ENCODE measurements at places on chromosomes 1 and 21.

GRCh38 chr1:109105881-109106280, 8.0 kb upstream of the ELAPOR1 start:
- DNase-seq = no peak

DNA sequence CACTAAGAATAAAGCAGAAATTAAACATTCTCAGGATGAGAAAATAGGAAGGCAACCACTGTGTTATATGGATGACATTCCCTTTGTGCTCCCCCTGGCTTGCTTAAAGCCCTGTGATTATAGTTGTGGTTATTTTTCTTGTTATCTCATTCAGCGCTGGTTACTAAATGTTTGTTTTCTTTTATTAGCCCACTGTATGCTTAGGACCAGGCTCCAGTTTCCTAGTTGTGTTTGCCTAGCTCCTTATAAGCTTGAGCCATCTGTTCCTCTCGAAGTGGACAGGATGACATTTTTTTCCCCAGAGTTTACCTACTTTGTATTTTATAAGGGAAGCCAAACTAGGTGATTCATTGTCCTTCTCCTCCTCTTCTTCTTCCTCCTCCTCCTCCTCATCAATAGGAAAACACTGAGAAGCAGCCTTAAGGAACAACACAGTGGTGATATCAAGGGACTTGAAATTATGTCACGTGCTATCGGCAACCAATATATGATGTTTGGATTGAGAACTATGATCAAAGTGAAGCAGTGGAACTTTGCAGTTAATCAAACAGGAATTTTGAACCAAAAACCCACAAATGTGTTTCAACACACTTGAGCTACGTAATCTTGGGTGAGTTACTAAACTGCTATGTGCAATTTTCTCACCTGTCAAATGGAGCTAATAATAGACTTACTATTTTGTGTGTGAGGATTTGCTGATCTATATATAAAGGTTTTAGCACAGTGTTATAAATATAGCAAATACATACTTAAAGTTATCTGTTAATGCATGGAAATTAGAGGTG, 35.1 kb upstream of the RGS7 start:
- DNase-seq = no peak

- no peak for DNase-seq
These were observed 477 bp downstream of the ICMT start for GRCh38 chr1:6235296-6235677.

GRCh38 chr1:98427664-98428063, 233.9 kb upstream of the SNX7 start:
- no peak for DNase-seq

- DNase-seq = no peak
These were observed 206.3 kb downstream of the COL11A1 start for GRCh38 chr1:102901996-102902395.

DNA sequence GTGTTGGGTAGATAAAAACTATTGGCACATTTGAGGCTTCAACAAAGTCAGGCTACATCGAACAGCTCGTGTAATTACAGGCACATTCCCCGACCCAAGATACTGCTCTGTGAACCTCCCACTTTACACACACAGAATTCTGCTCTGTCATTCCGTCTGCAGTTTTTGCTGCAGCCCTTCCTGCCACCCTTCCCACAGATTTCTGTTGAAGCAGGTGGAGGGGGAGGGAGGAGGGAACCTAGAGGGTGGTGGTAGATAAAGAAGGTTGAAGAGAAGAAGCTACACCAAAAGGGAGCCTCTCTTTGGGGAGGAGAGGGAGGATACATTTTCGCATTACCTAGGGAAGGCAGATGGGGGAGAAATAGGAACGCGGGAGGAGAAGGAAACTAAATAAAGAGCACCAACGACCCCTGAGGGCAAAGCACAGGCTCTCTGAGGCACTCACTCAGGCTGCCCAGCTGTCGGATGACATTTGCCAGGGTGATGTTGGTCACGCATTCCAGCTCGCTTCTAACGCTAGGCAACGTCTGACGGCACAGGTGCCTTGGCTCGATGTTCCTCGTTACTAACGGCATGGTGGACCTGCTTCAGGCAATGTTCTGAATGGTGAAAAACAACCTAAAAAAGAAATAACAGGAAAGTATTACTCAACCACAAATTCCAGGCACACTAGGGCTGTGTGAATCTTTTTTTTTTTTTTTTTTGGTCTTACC, 36.0 kb downstream of the GPR3 start:
- DNase-seq = no peak

- no peak for DNase-seq
These were observed 258.7 kb downstream of the AGBL4 start for GRCh38 chr1:49765034-49765433.

DNA sequence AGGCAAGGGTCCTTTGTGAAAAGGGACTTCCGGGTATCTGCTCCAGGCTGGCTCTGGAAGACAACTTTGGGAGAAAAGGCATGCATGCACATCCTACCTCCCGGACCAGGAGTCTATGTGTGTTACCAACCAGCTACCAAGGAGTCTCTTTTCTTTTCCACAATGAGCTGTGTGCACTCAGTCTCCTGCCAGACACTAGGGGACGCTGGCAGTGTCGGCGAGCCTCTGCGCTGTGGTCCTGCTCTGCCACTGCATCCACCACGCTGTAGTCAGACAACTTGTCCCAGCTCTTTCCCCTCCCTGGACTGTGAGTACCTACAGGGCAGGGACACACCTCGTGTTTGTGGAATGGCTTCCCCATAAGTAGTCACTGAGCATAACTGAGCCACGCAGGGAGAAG, 5.1 kb upstream of the SSR2 start:
- no peak for DNase-seq

GRCh38 chr1:222877854-222878253, 63.0 kb downstream of the DISP1 start:
- DNase-seq = no peak

GRCh38 chr1:93649231-93649630, 32.4 kb downstream of the BCAR3 start:
- no peak for DNase-seq

DNA sequence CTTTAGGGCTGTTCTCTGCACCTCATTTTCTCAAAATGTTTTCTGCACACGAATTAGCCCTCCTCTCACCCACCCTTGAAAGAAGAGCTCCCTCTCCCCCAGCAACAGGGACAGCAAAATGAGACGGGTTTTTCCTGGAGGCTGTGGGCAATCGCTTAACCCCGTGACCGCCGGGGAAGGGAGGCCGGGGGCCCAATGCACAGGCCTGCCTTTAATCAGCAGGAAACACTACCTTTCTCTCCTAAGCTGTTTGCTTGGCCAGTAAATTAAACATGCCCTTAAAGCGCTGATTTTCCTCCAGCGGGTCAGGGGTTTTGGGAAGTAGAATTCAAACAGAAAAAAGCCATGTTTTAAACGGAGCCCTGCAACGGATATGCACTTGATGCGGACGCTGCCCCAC, 114.4 kb downstream of the PRDM16 start:
- DNase-seq = no peak

DNA sequence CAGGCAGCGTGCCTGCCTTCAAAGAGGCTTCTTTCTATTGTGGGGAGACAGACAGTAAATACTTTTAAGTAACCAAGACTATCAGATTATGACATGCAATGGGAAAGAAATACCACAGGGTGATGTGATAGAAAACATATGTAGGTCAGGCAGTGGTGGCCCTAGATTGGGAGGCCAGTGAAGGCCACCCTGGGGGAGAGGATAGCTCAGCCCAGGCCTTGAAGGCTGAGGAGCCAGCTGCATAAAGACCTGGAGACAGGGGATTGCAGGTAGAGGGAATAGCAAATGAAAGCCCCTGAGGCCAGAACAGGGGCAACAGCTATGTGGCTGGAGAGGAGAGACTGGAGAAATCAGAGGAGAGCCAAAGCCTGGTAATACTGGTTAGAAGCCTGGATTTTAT, 4.0 kb downstream of the SOX13 start:
- DNase-seq = no peak

- DNase-seq = peak; percentile 12
These were observed 42.6 kb upstream of the PTGS2 start for GRCh38 chr1:186722711-186723309.

DNA sequence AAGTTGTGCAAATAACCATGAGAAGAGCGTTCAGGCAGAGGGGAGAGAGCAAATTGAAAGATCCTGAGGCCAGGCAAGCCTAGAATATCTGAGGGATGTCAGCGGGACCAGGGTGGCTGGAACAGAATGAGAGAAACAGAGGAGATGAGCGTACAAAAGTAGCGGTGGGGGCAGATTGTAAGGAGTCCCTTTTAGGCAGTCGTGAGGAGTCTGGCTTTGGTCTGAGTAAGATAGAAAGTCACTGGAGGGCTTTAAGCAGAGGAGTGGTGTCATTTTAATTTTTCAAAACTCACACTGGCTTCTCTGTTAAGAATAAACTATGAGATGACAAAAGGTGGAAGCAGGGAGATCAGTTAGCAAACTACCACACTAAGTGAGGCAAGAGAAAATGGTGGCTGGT, 24.2 kb downstream of the ATP5PF start:
- DNase-seq = no peak

- DNase-seq = peak; percentile 60
These were observed 2.7 kb downstream of the DISP1 start for GRCh38 chr1:222817529-222817928.

GRCh38 chr1:197224160-197224559, 43.9 kb upstream of the CRB1 start:
- DNase-seq = no peak

DNA sequence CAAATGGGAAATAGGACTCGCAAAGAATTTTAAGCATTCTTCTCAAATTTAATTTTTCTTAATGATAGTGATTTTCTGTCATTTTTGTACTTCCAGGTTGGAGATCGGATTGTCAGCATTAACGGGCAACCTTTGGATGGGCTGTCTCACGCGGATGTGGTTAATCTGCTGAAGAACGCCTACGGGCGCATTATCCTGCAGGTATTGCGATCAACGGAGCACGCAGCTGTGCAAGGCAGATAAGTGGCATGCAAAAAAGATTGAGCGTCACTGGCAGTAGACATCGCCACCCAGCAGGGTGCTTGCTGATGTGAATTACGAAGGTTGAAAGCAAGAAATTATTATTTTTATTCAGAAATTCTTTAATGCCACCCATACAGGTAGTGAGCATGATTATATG, 65.9 kb upstream of the L1TD1 start:
- DNase-seq = no peak

DNA sequence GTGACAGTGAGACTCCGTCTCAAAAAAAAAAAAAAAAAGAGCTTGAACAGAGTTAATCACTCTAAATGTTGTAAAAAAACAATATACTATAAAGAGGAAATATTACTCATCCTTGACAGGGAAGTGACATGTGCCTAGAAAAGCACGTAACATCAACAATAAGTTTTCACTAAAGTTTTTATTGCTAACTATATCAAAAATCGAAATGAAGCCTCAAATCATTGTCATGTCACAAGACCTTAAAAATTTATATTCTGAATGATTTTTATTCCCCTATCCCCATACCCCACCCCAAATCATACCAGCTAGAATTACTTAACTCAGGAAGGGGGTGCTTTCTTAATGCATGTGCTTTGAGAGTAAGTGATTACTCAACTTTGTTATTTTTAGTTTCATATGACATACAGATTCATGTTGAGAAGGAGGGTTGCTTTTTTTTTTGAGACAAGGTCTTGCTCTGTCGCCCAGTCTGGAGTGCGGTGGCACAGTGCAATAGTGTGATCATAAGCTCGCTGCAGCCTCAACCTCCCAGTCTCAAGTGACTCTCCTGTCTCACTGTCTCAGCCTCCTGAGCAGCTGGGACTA, 53.6 kb upstream of the MUTYH start:
- no peak for DNase-seq

DNA sequence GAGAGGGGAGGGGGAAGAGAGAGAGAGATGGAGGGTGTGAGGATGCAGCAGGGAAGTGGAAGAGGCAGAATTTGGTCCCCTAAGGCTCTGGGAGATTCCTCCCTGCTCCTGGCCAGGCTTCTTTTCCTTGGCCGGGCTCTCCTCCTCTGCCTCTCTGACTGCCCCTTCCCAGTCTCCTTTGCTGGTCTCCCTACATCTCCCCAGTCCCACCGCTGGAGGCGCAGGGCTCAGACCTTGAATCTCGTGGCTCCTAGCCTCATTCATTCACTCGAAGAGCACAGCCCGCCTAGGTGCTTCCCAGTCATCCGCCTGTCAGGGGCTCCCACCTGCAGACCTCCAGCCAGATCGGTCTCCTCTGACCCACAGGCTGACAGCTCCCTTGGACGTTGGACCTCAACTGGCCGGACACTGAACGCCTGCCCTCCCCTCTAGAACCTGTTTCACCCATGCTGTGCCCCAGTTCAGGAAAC, 76.5 kb downstream of the VWA5B1 start:
- peak; percentile 27 for DNase-seq

DNA sequence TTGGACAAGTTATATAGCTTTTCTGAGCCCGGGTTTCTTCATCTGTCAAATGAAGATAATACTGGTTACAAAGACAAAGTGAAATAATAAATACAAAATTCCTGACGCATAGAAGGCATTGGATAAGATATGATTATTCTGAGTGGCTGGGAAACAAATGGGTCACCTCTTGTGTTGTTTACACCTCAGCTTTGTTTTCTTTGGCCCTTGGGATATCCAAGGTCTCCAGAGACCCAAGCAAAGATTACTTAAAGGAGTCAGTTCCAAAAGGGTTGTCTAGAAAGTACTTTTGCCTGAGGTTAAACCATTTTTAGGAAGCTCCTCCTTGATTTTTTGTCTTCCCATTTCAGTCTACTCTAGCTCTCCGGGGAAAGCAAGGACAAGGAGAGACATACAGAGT, 9.7 kb downstream of the KHDRBS1 start:
- DNase-seq = no peak

DNA sequence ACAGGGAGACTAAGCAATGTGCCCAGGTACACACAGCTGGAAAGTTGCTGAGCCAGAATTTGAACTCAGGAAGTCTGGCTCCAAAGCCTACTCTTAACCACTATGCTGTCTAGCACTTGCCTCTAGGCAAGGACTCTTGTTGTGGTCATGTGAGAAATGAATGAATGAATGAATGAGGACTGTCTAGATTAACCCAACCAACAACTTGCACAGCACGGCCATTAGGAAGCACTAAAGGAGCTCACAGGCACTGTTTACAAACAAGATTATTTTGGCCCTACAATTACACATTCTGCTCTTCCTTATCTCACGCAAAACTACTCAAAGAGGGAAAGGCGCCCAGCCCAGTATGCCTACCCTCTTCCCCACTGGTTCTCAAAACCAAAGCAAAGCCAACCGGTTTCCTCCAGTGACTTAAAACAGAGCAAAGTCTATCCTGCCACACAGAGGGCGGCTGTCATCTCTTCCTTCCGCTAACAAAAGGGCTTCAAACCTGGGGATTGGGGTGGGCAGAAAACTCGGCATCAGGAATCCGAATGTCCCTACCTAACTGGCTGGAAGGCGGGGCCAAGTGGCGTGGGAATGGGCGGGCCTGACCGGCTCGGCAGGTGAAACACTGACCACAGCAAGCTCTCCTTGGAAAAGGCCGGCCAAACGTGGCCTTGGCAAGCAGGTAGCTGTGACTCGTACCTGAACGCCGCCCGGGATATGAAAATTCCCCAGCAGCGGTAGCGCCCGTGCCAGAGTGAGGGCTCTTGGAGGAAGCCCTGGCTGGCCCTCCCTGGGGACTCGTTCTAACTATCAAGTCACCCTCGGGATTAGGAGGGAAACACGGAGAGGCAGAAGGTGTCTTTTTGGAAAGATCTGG, 948 bp downstream of the STK40 start:
- DNase-seq = no peak

- DNase-seq = no peak
These were observed 33.2 kb upstream of the KANK4 start for GRCh38 chr1:62352387-62352786.

GRCh38 chr1:21491488-21492355, 17.5 kb upstream of the ALPL start:
- no peak for DNase-seq

GRCh38 chr1:87204921-87205320, 123.8 kb upstream of the LMO4 start:
- no peak for DNase-seq

GRCh38 chr1:68174738-68175113, 57.6 kb downstream of the WLS start:
- DNase-seq = no peak
